ENCODE measurements at places on chromosomes 1 and 21.

DNA sequence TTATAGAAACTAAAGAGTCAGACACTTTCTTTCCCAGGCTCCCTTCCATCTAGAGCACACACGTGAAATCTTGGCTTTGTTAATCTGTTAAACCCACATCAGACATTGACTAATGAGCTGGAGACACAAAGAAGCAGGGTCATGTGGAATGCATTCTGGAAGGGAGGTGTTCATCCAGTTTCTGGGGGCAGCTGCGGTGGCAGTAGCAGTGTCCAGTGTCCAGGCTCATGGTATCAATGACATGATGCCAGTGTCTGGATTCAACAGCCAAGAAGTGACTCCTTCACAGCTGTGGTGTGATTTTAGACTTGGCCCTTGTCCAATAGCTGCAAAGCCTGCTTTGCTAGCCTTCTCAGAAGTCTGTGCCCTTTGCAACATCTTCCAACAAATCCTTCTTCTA is 95.2 kb downstream of the NTPCR start:
- no peak for DNase-seq

- no peak for DNase-seq
These were observed 25.0 kb downstream of the CAPN2 start for GRCh38 chr1:223737342-223737741.

DNA sequence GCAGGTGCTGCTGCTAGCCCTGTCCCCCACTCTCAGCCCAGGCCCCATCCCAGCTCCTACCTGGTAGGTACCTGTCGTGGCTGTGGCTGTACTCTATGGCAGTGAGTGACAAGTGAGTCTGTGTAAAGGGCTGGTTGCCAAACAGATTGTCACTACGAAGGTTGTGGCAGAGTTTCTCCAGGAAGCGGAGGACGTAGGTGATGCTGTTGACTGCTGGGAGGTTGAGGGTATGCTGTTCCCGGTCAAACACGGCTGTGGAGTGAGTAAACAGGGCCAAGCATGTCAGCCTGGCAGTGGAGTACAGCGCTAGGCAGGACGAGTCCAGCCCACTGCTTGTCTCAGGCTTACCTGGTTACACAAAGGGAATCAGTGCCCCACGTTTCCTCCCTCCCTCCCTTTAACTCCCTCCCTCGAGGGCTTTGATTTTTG is 24.8 kb upstream of the SLFNL1 start:
- DNase-seq, result no peak

GRCh38 chr1:16085522-16085921 is 12.1 kb upstream of the FAM131C start:
- DNase-seq, result no peak

- DNase-seq, result no peak
These were observed 253.1 kb upstream of the ADGRL4 start for GRCh38 chr1:79259390-79260336.

DNA sequence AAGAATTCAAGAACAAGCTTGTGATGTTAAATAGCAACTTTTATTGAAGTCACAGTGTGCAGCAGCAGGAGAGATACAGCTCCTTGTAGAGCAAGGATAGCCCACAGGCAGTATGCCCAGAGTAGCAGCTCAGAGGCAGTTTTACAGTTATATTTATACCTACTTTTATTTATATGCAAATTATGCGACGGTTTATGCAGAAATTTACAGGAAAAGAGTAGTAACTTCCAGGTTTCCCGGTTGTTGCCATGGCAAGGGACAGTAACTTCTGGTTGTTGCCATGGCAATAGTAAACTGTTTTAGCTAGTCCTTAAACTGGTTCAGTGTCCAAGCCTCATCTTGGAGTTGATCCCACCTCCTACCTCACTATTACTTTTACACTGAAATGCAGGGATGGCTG is 344.6 kb upstream of the LYPLAL1 start:
- no peak for DNase-seq

DNA sequence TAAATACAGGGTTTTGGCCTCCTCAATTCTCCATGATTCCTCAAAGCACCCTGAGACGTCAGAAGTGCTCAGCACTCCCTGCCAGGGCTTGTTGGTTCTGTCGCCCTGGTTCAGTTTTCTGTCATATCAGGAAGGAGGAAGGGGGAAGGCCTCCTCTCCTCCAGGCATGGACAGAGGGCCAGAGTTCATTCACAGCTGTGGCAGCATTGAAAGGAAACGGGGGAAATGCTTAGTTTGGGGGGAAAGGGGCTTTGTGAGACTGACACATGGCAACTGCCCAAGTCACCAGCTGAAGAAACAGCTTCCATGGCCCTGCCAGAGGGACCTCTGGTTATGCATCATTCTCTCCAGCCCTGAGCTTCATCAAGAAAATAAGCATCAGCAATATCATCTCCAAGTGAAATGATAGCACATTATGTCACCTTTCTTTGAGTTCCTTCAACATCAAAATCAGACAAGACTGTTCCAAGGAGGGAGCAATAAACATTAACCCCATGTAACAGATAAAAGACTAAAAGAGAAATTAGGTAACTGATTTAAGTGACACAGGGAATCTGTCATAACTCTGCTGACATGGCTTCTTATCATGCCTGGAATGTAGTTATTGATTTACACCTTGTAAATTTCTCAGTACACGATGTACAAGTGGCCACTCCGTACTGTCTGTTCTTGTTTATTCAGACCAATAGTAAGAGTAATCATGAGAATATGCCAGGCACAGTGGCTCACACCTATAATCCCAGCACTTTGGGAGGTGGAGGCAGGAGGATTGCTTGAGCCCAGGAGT is 103.2 kb upstream of the SLC25A33 start:
- no peak for DNase-seq

GRCh38 chr1:115939455-115939854 is 36.9 kb upstream of the SLC22A15 start:
- no peak for DNase-seq

DNA sequence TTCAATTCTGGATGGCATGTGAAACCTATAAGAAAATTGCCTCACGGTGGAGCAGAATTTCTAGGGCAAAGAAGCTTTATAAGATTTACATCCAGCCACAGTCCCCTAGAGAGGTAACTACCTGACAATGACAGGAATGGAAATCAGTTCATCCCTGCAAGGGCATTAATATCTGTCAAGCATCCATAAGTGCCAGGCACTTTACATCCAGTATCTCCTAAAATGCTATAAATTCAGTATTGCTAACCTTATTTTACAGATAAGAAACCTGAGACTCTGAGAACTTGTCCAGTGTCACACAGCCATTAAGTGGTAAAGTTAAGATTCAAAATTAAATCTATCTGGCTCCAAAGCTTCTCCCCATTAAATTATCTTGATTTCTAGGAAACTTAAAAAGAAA is 22.3 kb downstream of the RGS13 start:
- DNase-seq, result no peak
